ENCODE measurements at places on chromosomes 5 and 9.

DNA sequence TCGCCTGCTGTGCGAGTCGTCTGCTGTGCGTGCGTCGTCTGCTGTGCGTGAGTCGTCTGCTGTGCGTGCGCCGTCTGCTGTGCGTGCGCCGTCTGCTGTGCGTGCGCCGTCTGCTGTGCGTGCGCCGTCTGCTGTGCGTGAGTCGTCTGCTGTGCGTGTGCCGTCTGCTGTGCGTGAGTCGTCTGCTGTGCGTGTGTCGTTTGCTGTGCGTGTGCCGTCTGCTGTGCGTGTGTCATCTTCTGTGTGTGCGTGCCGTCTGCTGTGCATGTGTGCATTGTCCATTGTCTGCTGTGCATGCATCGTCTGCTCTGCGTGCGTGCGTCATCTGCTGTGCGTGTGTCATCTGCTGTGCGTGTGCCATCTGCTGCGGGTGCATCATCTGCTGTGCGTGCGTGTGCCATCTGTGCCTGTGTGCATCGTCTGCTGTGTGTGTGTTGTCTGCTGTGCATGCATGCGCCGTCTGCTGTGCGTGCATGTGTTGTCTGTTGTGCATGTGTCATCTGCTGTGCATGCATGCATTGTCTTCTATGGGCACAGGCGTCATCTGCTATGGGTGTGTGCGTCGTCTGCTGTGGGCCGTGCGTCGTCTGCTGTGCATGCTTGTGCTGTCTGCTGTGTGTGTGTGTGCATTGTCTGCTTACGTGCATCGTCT, 68.6 kb upstream of the IRX4 start:
- DNase-seq: no peak

DNA sequence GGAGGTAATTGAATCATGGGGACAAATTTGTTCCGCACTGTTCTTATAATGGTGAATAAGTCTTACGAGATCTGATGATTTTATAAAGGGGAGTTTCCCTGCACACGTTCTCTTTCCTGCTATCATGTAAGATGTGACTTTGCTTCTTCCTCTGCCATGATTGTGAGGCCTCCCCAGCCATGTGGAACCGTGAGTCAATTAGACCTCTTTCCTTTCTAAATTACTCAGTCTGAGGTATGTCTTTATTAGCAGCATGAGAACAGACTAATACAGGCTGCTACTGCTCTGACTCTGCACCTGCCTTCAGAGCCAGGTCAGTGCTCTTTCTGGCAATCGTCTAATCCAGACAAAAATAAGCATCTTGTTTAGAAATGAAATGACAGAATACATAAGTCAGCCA, 479.2 kb upstream of the TUSC1 start:
- no peak for DNase-seq

DNA sequence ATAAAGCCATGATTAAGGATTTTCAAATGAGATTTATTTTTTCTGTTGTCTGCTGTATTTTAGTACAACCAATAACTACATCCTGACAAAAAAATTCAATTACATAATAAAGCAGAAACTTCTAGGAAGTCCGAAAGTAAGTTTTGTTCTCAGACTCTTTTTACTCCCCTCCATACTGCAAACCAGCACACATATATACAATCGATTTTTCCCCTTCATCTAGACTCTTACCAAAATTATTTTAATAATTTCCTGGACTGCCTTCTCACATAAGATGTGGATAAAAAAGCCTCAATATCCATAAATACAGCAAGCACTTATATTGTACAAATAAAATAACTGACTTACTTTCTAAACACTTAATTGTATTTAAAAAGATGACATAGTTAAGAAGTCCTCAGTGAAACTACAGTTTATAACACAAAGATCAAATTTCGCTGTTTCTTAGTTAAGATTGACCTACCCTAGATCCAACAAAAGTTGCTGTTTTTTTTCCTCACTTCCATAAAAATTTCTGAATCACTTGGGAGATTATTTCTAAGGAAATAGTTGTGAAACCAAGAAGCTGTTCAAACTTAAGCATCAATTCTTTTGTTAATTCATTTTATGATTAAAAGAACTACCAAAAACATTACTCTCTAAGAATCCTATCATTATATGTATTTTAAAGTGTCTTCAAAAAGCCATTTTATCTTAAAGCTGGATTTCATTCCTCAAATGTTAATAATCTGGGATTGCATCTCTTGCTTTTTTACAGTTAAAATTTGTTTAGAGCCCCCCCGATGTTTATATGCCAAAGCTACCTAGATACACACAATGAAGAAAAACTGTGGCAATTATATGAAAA, 74.7 kb upstream of the IFNE start:
- no peak for DNase-seq

DNA sequence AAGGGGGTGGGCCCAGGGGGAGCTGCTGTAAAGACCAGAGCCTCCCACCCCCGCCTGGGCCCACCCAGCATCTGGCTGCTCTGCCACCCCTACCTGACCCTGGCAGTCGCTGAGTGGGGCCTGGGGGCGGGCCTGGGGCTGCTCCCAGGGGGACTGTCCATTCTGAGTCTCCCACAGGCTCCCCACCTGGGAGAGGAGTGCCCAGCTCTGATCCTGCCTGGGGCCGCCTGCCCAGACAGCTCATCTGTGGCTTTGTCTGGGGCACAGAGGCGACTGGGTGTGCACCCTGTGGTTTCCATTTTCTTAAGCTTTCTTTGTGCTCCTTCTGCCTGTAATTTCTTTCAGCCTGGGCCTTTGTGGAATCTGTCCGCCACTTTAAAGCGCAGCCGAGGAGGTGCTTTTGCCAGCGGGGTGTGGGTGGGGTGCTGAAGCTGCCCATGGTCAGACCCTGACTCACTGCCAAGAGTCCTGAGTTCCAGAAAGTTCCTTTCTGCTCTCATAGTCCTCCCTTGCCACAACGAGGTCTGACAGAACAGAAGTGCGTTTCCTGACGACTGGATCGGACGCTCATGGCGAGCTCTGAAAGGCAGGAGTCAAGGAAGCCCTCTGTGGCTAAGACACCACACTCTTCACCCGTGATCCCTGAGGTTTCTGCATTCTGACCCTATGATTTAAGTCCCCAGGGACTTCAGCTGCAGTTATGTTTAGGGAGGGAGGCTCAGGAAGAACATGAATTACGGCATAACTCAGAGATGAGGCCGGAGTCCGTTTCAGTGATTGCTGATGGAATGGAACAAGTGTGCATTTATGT, 225.0 kb downstream of the FANCC start:
- DNase-seq: no peak

DNA sequence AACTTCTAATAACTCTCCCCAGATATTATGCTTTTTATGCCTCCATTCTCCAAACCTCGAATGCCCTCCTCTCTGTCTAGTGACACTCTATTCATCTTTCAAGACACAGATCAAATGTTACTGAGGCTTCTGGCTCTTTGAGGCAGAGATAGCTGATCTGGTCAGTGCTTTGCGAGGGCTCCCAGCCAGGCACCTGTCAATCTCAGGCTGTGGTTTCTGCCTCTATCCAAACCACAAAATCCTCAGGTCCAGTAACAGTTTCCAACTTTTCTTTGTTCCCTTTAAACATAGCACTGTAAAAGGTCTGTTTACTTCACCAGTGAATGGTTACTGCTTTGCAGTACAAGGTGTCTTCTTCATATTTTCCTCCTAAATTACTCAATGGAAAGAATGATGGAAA, 11.5 kb upstream of the STK32A start:
- DNase-seq: no peak
